ENCODE measurements at places on chromosomes 11 and 22.

GRCh38 chr11:94715225-94715624 is 52.9 kb upstream of the AMOTL1 start:
- no peak for DNase-seq
- no peaks in the 10 kb centered on the region for H3K27me3 ChIP-seq
- H3K27ac ChIP-seq, result no peak overlapping the region
- peaks cover 6% of the 10 kb centered on the region for H3K36me3 ChIP-seq
- no peak overlapping the region for H3K4me3 ChIP-seq

- no peak overlapping the region for H3K27ac ChIP-seq
- H3K4me1 ChIP-seq, result no peaks in the 10 kb centered on the region
- no peaks in the 10 kb centered on the region for H3K36me3 ChIP-seq
- no peak overlapping the region for H3K4me3 ChIP-seq
- H3K27me3 ChIP-seq, result peaks cover 12% of the 10 kb centered on the region
- no peak for DNase-seq
Observed at GRCh38 chr11:6735306-6735705, 36.5 kb downstream of the OR2AG2 start.

- H3K36me3 ChIP-seq, result no peaks in the 10 kb centered on the region
- H3K4me1 ChIP-seq, result peaks cover 21% of the 10 kb centered on the region
- peaks cover 4% of the 10 kb centered on the region for H3K27me3 ChIP-seq
- no peak overlapping the region for H3K4me3 ChIP-seq
Observed at GRCh38 chr11:123371506-123372297, 58.4 kb upstream of the GRAMD1B start.

DNA sequence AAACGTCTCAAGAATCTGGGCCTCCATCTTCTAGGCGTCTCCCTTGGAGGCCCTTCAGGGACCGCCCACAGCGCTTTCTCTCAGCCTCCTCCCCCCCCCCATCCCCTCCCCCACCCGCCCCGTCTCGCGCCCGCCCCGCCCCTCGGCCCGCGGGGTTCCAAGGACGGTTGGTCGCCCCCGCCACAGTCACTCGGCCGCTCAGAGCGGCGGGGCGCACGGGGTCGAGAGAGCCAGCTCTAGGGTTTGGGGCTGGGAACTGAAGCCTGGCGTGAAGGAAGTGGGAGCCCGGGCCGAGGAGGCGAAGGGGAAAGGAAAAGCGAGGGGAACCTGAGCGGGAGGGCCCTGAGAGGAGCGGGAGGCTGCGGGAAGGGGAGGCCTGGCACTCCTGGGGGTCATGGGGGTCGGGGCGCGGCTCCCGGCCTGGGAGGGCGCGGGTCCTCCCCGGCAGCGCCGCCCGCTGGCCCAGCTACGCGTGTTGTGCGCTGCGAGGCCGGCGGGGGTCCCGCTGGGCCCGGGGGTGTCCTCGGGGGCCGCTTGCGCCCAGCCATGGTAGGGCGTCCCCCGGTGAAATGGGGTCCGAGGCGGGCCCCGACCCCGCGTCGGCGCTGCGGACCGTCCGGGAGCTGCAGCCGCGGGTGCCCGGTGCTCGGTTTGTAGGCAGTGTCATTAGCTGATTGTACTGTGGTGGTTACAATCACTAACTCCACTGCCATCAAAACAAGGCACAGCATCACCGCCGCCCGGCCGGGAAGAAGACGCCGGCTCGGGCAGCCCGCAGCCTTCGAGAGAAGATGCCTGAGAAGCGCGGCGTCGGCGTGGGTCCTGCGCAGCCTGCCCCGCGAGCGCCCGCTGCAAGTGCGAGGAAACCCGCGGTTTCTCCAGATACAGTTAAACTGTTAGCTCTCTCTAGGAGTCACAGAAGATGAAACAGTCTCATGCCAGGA is at the start of gene BTG4:
Gene BTG4, minus strand, starts transcription at position 91 of the 944 bp plus-strand sequence. CDS start 13,610 bp downstream, outside the sequence.
- H3K27me3 ChIP-seq, result peaks cover 49% of the 10 kb centered on the region
- peak within 1 kb of the TSS; percentile 83 for H3K4me3 ChIP-seq
- peak; percentile 58 for DNase-seq
- H3K4me1 ChIP-seq, result peaks cover 21% of the 10 kb centered on the region

GRCh38 chr11:60168306-60168705 is 14.6 kb downstream of the MS4A6A start:
- no peak for DNase-seq
- H3K4me1 ChIP-seq, result peaks cover 4% of the 10 kb centered on the region
- H3K36me3 ChIP-seq, result peaks cover 29% of the 10 kb centered on the region
- no peak overlapping the region for H3K27ac ChIP-seq

DNA sequence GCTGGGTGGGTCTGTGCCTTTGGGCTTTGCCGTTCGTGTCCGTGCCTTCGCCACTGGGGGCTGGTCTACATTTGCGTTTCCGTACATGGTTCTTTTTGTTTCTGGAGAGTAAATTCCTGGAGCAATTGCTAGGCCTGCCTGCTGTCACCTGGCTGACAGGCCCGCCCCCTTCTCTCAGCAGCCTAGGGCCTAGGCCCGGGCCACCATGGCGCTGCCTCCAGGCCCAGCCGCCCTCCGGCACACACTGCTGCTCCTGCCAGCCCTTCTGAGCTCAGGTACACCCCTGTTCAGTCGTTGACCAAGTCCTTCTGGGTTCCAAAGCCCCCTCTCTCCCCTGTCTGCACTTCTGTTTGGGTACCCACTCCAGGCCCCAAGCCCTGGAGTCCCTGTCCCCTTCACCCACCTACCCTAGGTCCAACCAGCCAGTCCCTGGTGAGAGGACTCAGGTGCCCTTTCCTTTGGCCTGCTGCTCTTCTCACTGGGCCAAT is 649 bp downstream of the TMEM25 start:
- H3K27ac ChIP-seq, result peak overlapping the region; percentile 71
- H3K4me1 ChIP-seq, result peaks cover 27% of the 10 kb centered on the region
- peaks cover 3% of the 10 kb centered on the region for H3K27me3 ChIP-seq
- DNase-seq, result no peak

GRCh38 chr11:75424396-75424795 is 8.6 kb downstream of the KLHL35 start:
- H3K4me3 ChIP-seq, result no peak overlapping the region
- peaks cover 29% of the 10 kb centered on the region for H3K36me3 ChIP-seq
- peaks cover 20% of the 10 kb centered on the region for H3K4me1 ChIP-seq
- DNase-seq, result no peak
- peaks cover 37% of the 10 kb centered on the region for H3K27me3 ChIP-seq

DNA sequence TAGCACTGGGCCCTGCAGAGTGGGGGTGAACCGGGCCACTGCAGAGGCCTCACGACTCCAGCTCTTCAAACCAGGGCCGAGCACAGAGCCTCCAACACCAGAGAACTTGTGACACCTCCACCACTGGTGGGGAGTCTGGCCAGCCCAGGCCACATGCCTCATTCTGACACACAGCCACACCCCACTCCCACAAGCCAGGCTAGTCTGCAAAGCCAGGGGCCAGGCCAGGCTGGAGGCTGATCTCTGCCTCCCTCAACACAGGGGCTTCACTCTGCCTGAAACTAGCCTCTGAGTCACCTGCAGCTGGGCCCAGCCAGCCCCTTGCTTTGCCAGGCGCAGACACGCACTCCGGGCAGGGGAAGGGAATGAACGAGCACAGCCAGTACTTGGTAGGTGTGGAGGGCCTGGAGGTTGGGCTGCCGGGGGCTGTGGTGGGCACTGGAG is 102.9 kb downstream of the MED15 start:
- H3K4me1 ChIP-seq, result peaks cover 12% of the 10 kb centered on the region
- no peaks in the 10 kb centered on the region for H3K27me3 ChIP-seq
- H3K4me3 ChIP-seq, result no peak overlapping the region
- no peak for DNase-seq

DNA sequence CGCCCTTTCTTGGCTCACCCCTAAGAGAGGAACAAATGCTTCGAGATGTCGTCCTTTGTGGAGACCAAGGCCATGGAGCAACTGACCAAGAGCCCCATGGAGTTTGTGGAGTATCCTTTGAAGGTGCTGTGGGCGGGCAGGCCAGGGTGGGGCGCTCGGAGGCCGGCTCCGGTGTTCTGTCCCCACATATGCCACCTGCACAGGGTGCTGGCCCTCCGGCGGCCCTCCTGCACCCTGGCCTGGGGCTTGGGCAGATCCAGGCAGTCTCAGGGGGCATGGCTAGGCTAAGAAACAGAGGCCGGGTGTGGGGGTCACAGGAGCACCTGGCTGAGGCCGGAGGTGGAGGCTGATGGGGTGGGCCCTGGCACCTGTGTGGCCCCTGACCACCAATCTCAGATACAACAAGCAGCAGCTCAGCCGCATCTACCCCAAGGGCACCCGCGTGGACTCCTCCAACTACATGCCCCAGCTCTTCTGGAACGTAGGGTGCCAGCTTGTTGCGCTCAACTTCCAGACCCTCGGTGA is 10.3 kb downstream of the PLCB3 start:
- H3K4me3 ChIP-seq, result no peak overlapping the region
- H3K4me1 ChIP-seq, result no peaks in the 10 kb centered on the region
- H3K36me3 ChIP-seq, result peaks cover 45% of the 10 kb centered on the region
- DNase-seq, result no peak
- no peak overlapping the region for H3K27ac ChIP-seq

DNA sequence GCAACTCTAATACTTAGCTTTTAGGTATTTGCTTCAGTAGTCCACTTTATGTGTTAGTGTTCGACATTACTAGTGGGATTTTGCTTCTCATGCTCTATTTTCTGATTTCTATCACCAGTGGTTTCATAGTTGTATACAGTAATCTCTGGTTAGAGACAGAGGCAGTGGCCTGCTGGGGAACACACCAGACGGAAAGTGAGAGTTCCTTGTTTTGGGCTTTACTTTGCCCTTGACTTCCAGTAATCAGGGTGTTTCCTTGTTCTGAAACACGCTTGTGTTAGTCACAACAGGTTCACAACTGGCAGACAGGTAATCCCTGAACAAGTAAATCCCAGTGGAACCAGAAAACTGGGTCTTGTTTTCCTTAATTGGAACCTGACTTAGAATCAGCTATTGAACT is 56.0 kb downstream of the PACS1 start:
- peak overlapping the region; percentile 83 for H3K27ac ChIP-seq
- H3K27me3 ChIP-seq, result no peaks in the 10 kb centered on the region
- no peak for DNase-seq
- H3K36me3 ChIP-seq, result no peaks in the 10 kb centered on the region

DNA sequence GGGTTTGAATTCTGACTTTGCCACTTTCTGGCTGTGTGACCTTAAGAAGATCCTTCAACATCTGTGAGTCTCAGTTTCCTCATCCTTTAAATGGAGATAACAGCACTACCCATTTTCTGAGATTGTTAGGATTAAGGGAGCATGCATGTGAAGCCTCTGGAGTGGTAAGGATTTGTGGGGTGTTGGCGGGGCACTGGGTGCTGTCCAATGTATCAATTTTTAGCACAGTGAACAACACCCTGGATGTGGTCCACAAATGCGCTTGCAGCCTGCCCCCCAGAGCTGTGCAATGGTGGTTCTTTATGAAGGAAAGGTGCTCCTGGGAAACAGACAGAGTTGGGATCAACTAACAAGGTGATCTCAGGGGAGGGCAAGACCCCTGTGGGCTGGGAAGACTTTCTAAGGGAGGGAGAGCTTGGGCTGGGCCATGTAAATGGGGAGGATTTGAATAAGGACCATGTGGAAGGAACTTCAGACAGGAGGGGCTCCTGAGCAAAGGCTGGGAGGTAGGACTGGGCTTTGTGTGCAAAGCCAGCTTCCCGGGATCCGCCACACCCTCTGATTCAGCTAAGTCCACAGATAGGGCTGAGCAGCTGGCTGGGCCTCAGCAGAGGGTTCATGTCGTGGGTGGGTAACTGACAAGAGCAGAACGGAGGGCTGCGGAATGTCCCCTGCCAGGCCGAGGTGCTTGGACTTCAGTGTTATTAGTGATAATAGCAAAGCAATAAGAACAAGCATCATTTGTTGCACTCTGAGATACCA is 22.7 kb upstream of the RASD2 start:
- peaks cover 3% of the 10 kb centered on the region for H3K27me3 ChIP-seq
- no peak overlapping the region for H3K27ac ChIP-seq
- DNase-seq, result no peak
- no peak overlapping the region for H3K4me3 ChIP-seq

- no peak overlapping the region for H3K27ac ChIP-seq
- peaks cover 3% of the 10 kb centered on the region for H3K27me3 ChIP-seq
- H3K4me3 ChIP-seq, result no peak overlapping the region
Observed at GRCh38 chr11:85941380-85941973, 86.3 kb downstream of the CCDC83 start.

- DNase-seq, result no peak
- H3K36me3 ChIP-seq, result no peaks in the 10 kb centered on the region
- H3K27ac ChIP-seq, result no peak overlapping the region
- H3K27me3 ChIP-seq, result peaks cover 97% of the 10 kb centered on the region
- no peak overlapping the region for H3K4me3 ChIP-seq
Observed at GRCh38 chr22:22176929-22177616, 67.5 kb upstream of the VPREB1 start.

DNA sequence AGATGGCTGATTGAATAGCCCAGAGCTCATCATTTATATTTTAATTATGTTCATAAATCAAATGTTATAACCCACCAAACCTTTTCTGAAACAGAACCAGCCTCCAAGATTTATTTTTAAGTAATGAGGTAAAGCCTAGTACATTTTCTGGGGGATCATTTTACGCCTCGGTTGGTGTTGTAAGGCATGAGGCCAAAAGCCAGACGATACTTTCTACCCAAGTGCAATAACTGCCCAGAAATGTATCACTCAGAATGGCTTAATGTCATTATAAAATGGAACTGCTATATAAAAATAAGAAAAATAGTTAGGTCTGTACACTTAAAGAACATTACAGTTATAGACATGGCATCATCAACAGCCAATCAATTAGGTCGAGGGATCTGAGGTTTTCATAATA is 283.3 kb downstream of the CADM1 start:
- H3K4me1 ChIP-seq, result peaks cover 43% of the 10 kb centered on the region
- no peak overlapping the region for H3K4me3 ChIP-seq
- H3K27ac ChIP-seq, result no peak overlapping the region
- no peaks in the 10 kb centered on the region for H3K36me3 ChIP-seq

DNA sequence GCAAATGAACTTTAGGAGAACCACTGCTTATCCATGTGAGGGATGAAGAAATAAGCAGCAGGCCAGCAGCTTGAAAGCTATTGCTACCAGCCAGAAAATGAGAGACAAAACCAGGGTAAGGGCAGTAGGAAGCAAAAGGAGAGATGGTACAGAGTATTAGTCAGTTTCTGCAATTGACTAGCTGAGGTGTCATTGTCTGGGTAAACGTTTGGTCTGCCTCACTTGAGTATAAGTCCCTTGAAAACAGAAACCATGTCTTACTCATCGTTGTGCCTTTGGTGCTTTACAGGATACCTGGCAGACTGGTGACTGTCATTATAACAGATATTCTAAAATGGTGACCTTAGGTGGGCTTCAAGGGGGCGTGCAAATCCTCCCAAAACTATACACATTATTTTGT is 63.9 kb upstream of the USP47 start:
- peaks cover 3% of the 10 kb centered on the region for H3K27me3 ChIP-seq
- H3K27ac ChIP-seq, result no peak overlapping the region
- H3K4me3 ChIP-seq, result no peak overlapping the region

DNA sequence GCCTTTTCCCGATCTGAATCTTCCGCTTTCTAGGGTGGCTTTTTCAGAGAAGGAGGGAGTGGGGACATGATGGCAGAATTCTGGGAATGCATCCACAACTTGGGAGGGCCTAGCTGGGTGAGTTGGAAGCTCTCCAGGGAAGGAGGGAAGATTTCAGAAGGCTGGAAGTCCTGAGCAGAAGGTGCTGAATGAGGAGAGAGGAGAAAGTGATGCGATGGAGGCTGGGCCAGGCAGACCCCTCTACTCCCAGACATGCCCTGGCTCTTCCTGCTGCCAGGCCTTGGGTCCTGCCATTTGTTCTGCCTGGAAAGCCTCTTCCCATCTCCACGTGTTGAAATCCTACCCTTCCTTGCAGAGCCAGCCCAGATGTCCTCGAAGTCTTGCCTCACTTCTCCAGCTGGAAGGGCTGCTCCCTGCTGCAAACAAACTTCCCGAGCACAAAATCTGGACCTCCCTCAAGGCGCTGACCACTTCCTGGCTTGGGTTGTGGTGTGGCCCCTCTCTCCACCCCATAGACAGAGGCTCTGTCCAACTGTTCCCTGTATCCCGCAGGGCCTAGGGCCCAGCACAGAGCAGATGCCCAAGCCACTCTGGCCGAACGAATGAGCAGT is 16.8 kb downstream of the LRRC32 start:
- H3K27me3 ChIP-seq, result no peaks in the 10 kb centered on the region
- no peak overlapping the region for H3K27ac ChIP-seq
- H3K4me3 ChIP-seq, result no peak overlapping the region
- H3K36me3 ChIP-seq, result no peaks in the 10 kb centered on the region
- peak; percentile 4 for DNase-seq
- peaks cover 14% of the 10 kb centered on the region for H3K4me1 ChIP-seq

All from WTC11 (cell line).